Smooth muscle cell of bladder (primary cell): ENCODE measurements at places on chromosomes 2 and 18. TPM values are rescaled to one million over a fixed set of nuclear protein-coding genes. Genes with fewer than 3 reads are reported as not detected.

ALLC gene
- not detected in 2 replicates for total RNA-seq

PDE11A gene
- under 0.01 TPM in 2 replicates for total RNA-seq

CD8B2 gene
- not detected in 2 replicates for total RNA-seq

HOXD10 gene
- total RNA-seq = under 0.01 and 0.18 TPM in 2 replicates

CROCC2 gene
- 0.09 and 0.14 TPM in 2 replicates for total RNA-seq

TRPM8 gene
- under 0.01 TPM in 1 of 2 replicates, not detected in the other for total RNA-seq
